ENCODE measurements at places on chromosomes 5 and 9. TPM values are rescaled to one million over a fixed set of nuclear protein-coding genes. Genes with fewer than 3 reads are reported as not detected.

Gene KCNN2
- 10.3 TPM for total RNA-seq

Gene PCDHGB5
- 12.5 TPM for total RNA-seq

Gene ANKDD1B
- total RNA-seq = 0.46 TPM

Gene ADAMTSL1
- 6.5 TPM for total RNA-seq

Gene PRRX2
- total RNA-seq = not detected

Gene AFAP1L1
- total RNA-seq = 15.0 TPM

Gene CEP78
- total RNA-seq = 27.6 TPM

Gene LCN12
- not detected for total RNA-seq

Gene PCDHA1
- under 0.01 TPM for total RNA-seq

Gene SHOC1
- total RNA-seq = not detected

Gene CSF1R
- total RNA-seq = not detected

Gene MEIKIN
- not detected for total RNA-seq

Gene GEMIN5
- total RNA-seq = 10.0 TPM

Gene FCN2
- not detected for total RNA-seq

Gene FREM1
- total RNA-seq = under 0.01 TPM

Gene PCDH12
- total RNA-seq = 0.33 TPM

Gene ZNF367
- 6.9 TPM for total RNA-seq

Gene CTXN3
- total RNA-seq = not detected

Gene PAIP1
- 106 TPM for total RNA-seq

Gene OMD
- under 0.01 TPM for total RNA-seq

Gene TMEM232
- total RNA-seq = 3.3 TPM

Gene FBP1
- total RNA-seq = not detected

Gene NOL6
- total RNA-seq = 45.1 TPM

Gene RNF145
- 89.8 TPM for total RNA-seq

Gene MSMP
- total RNA-seq = not detected

Gene ALDH1A1
- 18.2 TPM for total RNA-seq

Gene CSNK1G3
- 59.4 TPM for total RNA-seq

Gene TMC1
- total RNA-seq = not detected

Gene TOPORS
- total RNA-seq = 37.5 TPM

Gene SLC4A9
- not detected for total RNA-seq

Gene CLIC3
- not detected for total RNA-seq

Gene PCDHA6
- total RNA-seq = 0.36 TPM

Gene SYNPO
- 3.6 TPM for total RNA-seq

Gene C9orf50
- total RNA-seq = not detected

Gene TJP2
- total RNA-seq = 12.7 TPM

Gene BASP1
- 11.0 TPM for total RNA-seq

Gene NR6A1
- total RNA-seq = 2.7 TPM

Gene TIMD4
- total RNA-seq = not detected

Gene SLC28A3
- total RNA-seq = not detected

Gene PIP5K1B
- under 0.01 TPM for total RNA-seq

Gene LCN1
- not detected for total RNA-seq

Gene SRD5A1
- 10.2 TPM for total RNA-seq

Gene ZNF462
- 24.3 TPM for total RNA-seq

Gene CD180
- total RNA-seq = not detected

Gene FAM221B
- total RNA-seq = not detected

Gene PPIC
- 7.6 TPM for total RNA-seq

Gene BDP1
- total RNA-seq = 18.3 TPM

Gene TAF1L
- not detected for total RNA-seq

Gene KCTD16
- not detected for total RNA-seq

Gene RNF183
- total RNA-seq = not detected

Gene ZDHHC21
- total RNA-seq = 9.8 TPM

Gene FBXW11
- total RNA-seq = 89.9 TPM

Gene NPR3
- total RNA-seq = 1.1 TPM

Gene BARHL1
- total RNA-seq = not detected

Gene BHMT2
- total RNA-seq = 0.69 TPM

Gene CTNND2
- total RNA-seq = under 0.01 TPM

Measured in melanocyte of skin (primary cell).